ENCODE measurements at places on chromosomes 2 and 18. TPM values are rescaled to one million over a fixed set of nuclear protein-coding genes. Genes with fewer than 3 reads are reported as not detected.

GRCh38 chr2:38505779-38506178 is 96.9 kb downstream of the HNRNPLL start:
- H3K36me3 ChIP-seq, result no peaks in the 10 kb centered on the region
- H3K27ac ChIP-seq, result no peak overlapping the region
- H3K27me3 ChIP-seq, result no peaks in the 10 kb centered on the region
- H3K4me1 ChIP-seq, result no peaks in the 10 kb centered on the region
- H3K4me3 ChIP-seq, result no peak overlapping the region

The MOGAT1 gene
- not detected for total RNA-seq

- no peaks in the 10 kb centered on the region for H3K36me3 ChIP-seq
- no peak for DNase-seq
- no peak overlapping the region for H3K4me3 ChIP-seq
Observed at GRCh38 chr18:75072672-75073371, 136.1 kb downstream of the PTGR3 start.

DNA sequence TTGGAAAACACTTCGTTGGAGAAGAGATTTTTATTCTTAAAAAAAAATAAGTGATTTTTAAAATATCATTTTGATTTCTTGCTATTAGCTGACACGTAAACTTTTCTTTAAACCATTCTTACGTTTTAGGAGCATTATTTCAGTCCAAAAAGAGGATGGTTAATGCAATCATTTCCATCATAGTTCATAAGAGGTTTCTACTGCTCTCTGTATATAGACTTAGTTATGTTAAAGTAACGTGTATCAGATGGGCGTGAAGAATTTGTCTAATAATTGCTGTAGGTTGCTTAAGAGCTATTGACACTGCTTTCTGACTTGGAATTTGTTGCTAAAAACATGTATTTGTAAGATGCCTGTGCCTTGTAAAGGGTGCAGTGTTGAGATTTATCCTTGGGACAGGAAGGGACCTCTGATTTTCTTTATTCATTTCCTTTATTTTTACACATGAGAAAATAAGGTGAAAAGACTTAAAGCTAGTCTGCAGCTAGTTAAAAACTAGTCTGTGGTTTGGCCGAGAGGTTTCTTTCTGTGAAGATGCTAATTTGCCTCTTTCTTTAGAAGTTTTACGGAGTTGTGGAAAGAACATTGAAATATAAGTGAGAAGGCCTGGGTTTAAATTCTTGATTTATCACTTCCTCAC is 2.9 kb downstream of the ANKRD12 start:
- peak overlapping the region; percentile 57 for H3K27ac ChIP-seq
- no peaks in the 10 kb centered on the region for H3K27me3 ChIP-seq
- peaks cover 2% of the 10 kb centered on the region for H3K36me3 ChIP-seq
- DNase-seq, result no peak
- H3K4me1 ChIP-seq, result peaks cover 22% of the 10 kb centered on the region

DNA sequence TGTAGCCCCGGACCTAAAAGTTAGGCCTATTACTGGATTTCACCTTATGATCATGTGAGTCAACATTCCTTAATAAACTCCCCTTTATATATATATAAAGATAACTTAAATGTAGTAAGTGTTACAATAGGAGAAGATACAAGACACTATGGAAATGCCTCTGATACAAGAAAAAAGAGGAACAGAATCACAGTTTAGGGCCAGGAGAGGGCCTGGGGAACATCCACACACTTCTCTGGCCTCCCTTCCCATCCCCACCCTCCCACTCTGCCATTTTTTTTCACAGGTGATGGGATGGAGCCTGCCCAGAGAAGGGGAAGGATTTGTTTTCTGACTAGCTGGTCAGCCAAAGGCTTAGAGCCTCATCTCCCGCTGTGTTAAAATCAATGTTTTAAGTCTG is 6.4 kb downstream of the CDC42EP3 start:
- no peaks in the 10 kb centered on the region for H3K27me3 ChIP-seq
- no peak overlapping the region for H3K4me3 ChIP-seq
- H3K4me1 ChIP-seq, result peaks cover 52% of the 10 kb centered on the region
- H3K36me3 ChIP-seq, result peaks cover 25% of the 10 kb centered on the region
- no peak overlapping the region for H3K27ac ChIP-seq

The RIT2 gene
- not detected for total RNA-seq

DNA sequence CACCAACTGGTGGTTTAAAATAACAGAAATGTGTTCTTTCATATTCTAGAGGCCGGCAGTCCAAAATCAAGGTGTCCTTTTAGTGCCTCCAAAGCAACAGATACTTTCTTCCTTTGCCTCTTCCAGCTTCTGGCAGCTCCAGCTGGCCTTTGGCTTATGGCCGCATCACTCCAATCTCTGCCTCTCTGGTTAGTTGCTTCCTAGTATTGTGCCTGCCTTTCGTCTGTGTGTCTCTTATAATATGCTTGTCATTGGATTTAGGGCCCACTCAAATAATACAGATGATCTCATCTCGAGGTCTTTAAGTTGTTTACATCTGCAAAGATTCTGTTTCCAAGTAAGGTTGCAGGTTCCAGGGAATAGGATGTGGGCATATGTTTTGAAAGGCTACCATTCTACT is 855.2 kb upstream of the ID2 start:
- no peaks in the 10 kb centered on the region for H3K36me3 ChIP-seq
- no peak overlapping the region for H3K4me3 ChIP-seq
- no peaks in the 10 kb centered on the region for H3K4me1 ChIP-seq
- DNase-seq, result no peak
- H3K27ac ChIP-seq, result no peak overlapping the region
- no peaks in the 10 kb centered on the region for H3K27me3 ChIP-seq

- H3K4me1 ChIP-seq, result no peaks in the 10 kb centered on the region
- no peak overlapping the region for H3K4me3 ChIP-seq
- H3K27ac ChIP-seq, result no peak overlapping the region
- no peaks in the 10 kb centered on the region for H3K36me3 ChIP-seq
Observed at GRCh38 chr2:204240961-204241360, 304.3 kb upstream of the PARD3B start.

The RNF125 gene
- 105 TPM for total RNA-seq

The OTX1 gene
- not detected for total RNA-seq

DNA sequence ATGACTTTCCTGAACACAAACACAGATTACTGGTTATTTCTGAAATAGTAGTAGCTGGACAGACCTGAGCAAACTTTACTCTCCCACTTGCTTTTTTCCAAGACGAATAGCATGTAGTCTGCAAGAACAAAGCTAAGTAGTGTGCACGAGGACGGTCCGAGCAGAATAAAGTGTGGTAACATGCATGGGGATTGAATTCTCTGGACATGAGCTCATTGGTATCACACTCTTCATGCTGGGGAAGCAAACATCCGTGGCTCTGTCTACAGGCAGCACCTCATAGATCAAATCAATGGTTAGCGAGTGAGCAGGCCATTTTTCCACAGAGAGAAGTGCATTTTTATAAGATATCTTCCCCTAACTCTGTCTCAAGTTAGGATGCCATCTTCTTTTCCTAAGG is 164.8 kb upstream of the STK17B start:
- no peak overlapping the region for H3K4me3 ChIP-seq
- H3K27ac ChIP-seq, result no peak overlapping the region
- H3K36me3 ChIP-seq, result no peaks in the 10 kb centered on the region
- H3K4me1 ChIP-seq, result no peaks in the 10 kb centered on the region
- H3K27me3 ChIP-seq, result no peaks in the 10 kb centered on the region
- no peak for DNase-seq

DNA sequence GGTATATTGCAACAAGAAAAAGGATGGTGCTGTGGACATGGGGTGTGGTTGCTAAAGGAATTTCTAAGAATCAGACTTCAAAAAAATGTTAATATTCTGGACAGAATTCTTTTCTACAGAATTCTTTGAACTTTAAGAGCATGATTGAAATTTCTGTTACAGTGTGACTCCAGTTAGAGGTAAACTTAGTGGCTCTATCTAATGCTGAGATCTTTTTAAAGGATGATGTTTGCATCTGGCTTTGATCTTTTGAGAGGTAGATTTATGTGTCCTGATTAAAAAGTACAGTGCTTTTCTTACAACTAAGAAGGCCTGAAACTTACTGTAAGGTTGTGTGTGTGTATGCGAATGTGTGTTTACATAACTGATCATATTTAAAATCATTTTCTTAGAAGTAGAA is 25.4 kb downstream of the NCK2 start:
- peak; percentile 42 for DNase-seq
- no peak overlapping the region for H3K27ac ChIP-seq
- H3K27me3 ChIP-seq, result no peaks in the 10 kb centered on the region

DNA sequence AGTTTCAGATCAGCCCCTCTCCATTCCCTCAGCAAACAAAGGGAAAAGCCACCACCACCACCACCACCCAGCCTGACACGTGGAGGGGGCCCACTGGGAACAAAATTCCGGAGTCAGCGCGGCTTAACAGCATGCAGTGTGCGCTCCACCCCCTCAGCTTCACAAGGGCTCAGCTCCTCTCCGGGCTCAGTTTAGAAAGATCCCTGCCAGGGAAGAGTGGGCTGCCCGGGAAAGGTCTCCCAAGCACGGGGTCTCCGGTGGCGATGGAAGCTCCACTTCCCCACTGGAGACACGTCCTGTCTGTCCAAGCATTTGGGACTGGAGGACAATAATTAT is 55.7 kb downstream of the SNORC start:
- no peaks in the 10 kb centered on the region for H3K36me3 ChIP-seq
- no peak for DNase-seq
- peaks cover 10% of the 10 kb centered on the region for H3K4me1 ChIP-seq
- H3K27me3 ChIP-seq, result peaks cover 16% of the 10 kb centered on the region
- H3K4me3 ChIP-seq, result no peak overlapping the region
